Pons (tissue), 1 donor: ENCODE measurements at places on chromosomes 7 and 10.
A peak's percentile ranks its signal among the peaks of the same experiment; 100 is the strongest.

DNA sequence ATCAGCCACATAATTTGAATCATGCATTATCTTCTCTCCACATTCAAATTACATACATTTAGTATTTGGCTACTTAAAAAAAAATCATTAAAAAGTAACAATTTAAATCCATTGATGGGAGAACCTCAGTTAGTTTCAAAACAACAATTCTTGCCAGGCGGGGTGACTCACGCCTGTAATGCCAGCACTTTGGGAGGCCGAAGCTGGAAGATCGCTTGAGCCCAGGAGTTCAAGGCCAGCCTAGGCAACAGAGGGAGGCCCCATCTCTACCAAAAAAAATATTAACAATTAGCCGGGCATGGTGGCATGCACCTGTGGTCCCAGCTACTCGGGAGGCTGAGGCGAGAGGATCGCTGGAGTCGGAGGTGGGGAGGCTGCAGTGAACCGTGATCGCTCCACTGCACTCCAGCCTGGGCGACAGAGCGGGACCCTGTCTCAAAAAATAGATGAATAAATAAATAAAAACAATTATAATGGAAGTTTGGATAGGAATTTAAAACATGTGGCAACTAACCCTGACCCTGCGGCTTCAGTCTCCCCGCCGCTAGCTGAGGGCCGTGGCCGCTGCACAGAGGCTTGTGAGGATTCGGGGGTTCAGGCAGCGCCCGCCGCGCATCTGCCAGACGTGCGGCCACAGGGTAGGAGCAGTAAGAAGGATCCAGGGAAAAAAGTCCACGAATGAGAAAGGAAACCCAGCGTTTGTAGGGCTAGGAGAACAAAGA, 1.1 kb upstream of the CSGALNACT2 start:
- DNase-seq, result no peak

DNA sequence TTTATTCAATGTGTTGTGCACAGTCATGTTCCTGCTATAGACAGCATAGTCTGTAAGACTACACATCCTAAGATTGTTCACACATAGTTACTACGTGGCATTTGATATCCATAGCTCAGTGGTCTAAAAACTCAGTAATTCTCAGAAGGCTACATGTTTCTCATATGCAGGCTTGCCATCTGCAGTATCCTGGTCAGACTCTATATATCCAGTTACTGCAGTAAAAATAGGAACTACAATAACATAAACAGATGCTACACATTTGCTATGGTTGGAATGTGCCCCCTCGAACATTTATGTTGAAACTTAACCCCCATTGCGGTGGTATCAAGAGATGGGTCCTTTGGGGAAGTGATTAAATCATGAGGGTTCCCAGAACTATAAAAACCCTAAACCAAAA, 1377.8 kb upstream of the LRRTM3 start:
- no peak for DNase-seq

GRCh38 chr10:110007161-110007700, 553 bp upstream of the ADD3 start:
- peak; percentile 58 for DNase-seq

GRCh38 chr10:6514180-6514579, 65.9 kb downstream of the PRKCQ start:
- DNase-seq, result no peak

GRCh38 chr7:22433710-22434460, 66.1 kb downstream of the STEAP1B start:
- DNase-seq, result no peak

- no peak for DNase-seq
Measured at GRCh38 chr7:81500631-81501030, 269.2 kb downstream of the HGF start.

DNA sequence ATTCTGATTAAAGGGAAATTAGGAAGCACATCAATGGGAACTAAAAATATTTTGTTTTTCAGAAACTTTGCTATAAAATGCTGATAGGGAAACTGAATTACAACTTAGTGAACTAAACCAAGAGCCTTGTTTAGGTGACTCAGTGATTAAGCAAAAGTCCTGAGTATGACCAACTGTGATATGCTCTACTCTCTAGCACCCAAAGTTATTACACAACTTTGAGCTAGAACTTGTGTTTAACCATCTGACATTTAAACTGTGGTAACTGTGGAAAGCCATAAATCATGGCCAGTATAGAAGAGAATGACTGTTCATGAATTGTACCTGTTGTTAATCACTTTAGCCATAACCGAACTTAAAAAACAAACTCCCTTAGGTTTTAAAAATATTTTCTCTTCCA, 127.4 kb downstream of the ZNF365 start:
- DNase-seq, result no peak

DNA sequence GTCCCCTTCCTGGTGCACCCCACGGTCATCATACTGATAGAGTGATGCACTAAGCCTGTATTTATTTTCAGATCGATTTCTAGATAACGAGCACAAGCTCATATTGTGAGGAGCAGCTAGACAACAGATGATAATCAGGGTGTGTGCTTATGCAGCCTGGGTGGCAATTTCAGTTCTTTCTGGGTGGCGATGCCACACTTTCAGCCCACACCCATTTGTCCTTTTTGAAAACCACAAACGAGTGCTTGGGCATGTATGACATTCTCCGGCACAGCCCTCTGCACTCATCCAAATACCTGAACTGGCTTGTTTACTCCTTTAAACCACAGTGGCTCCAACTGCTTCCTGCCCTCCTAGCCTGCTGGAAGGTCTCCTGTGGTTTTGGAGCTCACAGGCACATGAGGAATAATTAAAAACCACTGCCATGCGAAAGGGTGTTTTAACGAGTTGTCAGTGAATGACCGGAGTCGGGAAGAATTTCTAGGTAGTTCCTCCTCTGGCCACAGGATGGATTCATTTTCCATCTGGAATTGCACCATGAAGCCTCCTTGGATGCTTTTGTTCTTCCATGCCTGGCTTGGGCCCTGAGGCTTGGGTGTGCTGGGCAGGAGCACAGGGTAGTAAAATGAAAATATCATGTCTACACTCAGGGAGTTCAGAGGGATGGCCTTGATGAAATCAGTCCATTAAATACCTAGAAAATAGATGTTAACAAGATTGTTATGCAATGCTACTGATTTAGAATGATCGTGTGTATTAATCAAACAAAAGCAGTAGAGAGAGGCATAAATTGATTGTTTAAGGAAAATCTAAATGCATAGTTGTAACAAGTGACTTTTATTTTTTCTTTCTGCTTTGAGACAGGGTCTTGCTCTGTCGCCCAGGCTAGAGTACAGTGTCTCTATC, 52.4 kb upstream of the ITGB1 start:
- DNase-seq, result no peak

- DNase-seq, result peak; percentile 22
Measured at GRCh38 chr10:18607503-18608378, 43.6 kb downstream of the NSUN6 start.

GRCh38 chr7:149727899-149728476, 45.4 kb downstream of the ZNF467 start:
- no peak for DNase-seq

DNA sequence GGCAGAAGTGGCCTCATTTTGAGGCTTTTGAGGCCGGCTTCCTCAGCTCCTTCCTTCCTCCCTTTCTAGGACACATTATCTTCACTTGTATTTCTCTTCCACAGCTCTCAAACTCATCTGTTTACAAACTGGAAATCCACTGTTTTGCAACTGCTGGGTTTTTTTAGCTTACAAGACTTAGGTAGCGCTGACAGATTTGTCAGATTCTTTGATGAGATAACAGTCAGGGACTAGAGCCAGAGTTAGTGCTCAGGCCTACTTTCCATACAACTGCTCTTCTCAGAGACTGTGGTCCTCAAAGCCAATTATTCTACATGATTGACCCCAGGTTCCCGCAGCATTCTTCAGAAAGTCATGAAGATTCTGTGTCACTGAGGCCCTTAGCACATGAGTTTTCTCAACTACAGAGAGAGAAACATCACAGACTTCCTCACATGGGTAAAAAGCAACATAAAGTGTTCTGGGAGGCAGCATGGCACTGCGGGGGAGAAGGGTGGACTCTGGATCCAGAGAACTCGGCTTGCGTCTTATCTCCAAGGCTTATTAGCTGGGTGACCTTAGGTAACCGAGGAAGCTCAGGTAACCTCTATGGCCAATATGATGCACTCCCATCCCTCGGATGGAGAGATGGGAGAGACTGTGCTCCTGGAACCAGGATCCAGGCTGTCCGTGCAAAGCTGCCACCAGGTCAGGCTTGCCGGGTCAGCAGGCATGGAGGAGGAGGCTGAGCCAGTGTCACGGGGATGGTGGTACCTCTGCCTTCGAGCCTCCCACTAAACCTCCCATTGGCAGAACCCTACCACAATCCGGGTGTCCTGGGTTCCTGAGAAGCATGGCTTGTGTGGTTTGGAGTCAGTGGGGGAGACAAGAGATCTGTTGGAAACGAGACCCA, 10.5 kb downstream of the DDC start:
- no peak for DNase-seq
